Stimulated activated CD8-positive, alpha-beta memory T cell treated with anti-CD3 and anti-CD28 coated beads, Interleukin-4, amount 100 ng/mL, for 1 hour (primary cell): ENCODE measurements at places on chromosomes 11 and 22.

- DNase-seq = no peak
Measured at GRCh38 chr22:38176170-38176741, 5.4 kb downstream of the PLA2G6 start.

DNA sequence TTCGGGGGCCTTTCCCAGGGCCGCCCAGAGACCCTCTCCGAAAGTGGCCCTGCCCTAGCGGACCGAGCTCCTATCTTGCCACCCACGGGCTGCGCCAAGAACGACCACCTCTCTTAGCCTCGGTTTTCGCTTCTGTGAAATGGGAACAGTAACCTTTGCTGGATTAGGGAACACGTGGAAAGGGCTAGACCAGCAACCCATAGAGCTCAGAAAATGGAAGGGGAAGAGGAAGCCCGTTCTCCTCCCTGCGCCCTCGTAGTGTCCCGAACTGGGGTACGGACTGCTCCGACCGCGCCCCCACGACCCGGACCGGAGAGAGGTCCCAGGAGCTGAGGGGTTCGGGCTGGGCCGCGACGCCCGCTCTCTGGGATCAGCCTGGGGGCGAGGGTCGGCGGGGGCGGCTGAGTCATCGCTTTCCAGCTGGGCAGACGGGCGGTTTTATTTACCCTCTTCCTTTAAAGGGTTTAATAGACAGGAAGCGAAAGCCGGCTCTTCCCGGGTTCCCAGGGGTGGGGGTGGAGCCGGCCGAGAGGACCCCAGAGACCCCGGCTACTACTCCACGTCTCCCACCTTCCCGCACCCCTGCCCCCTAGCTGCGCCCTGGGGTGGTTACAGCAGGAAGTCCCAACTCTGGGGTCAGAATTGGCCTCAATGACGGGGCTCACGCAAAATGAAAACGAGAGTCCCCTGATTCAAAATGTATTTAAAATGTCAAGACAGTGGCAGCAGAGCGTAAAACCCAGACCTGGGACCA is 907 bp upstream of the PHLDA2 start:
- no peak for DNase-seq

DNA sequence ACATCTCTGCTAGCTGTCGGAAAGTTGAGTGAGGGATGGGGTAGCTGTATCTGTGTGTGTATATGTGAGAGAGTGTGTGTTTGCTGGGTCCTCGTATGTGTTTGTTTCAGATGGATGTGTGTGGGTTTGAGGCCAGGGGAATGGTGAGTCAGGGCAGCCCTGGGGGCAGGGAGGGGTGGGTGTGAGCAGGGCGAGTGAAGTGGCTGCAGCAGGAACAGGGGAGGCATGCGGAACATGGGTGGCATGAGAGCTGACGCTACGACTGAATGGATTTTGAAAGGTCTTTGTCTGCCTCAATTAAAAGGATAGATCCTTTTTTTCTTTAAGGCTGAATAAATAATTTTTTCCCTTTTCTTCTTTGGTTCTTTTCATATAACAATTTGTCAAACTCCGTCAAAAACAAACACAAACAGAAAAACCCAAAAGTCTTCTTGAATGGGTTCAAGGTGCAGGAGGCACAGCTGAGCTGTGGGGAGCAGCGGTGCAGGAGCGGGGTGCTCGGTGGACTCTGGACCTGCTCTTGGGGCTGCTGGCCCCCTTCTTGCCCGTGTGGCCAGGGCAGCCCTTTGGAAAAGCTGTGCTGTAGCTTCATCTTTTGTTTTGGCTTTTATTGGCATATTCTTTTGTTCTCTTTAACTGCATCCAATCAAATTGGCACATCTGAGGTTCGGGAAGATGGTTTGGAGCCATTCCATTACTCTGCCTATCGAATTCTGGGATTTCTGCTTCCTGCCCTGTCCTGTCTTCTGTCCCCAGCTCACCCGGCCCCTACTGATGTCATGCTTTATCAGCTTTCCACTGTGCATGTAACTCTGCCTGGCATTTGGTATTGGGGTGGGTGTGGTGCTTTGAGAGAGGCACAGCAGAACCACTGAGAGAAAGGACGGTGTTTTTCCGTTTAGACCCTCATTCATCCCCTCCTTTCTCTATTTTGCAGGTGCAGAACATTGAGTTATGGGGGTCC is 80.1 kb downstream of the ADAMTS15 start:
- no peak for DNase-seq

DNA sequence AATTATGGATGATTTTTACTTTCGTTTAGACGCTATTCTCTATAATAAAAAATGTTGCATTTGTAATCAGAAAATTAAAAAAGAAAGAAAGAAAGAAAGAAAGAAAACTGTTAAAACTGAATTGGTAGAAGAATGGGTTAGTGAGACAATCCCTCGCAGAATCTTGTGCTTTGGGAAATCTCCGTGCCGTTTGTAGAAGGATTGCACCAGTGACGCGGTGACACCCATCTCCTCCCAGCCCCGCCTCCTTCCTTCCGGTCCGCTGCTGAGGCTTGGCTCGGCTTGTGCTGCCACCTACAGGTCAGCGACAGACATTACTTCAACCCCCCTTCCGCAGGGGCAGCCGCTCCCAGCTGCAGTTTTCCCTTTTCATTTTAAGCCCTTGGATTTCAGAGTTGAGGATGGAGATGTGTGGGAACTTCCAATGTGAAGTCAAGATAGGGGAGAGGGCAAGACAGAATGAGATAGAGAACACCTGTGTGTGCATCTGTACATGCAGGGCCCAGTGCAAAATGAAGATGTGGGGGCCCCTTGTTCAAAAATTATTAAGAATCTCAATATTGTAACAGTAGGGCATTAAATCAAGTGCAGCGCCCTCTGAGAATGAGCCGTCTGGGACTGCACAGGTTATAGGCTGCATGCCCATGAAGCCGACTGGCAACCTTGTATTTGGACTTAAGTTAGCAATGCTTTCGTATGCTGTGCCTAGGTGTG is 41.1 kb downstream of the TST start:
- DNase-seq = peak; percentile 85

- DNase-seq = no peak
Measured at GRCh38 chr22:45620706-45621105, 50.9 kb upstream of the ATXN10 start.

DNA sequence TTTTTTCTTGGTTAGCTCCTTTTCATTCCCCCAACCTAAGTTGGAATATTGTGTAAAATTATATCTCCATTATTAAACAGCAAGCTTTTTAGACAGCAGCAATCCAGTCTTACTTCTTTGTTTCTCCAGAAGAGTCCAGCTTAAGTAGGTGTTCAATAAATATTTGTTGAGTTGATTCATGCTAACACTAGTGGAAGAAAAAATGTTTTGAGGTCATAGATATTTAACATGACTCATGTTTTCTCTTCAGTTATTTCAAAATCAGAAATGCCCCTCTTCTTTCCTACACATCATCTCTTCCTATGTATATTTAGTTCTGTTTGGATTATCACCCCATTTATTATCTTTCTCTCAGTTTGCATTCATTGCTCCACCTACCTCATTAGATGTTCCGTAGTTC is 20.3 kb downstream of the CCDC83 start:
- no peak for DNase-seq

DNA sequence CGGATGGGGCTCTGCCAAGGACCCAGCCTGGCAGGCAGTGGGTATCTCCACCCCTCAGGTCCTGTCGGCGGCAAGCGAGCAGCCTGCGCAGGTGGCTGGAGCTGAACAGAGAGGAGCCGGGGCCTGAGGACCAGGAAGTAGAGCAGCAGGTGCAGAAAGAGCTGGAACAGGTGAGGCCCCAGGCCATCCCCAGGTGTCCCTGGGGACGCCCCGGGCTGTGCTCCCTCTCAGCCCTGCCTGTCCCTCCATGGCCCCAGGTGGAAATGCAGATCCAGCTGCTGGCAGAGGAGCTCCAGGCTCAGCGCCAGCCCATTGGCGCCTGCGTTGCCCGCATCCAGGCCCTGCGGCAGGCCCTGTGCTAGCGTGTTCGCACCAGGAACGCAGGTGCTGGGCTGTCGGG is 44.0 kb downstream of the PISD start:
- DNase-seq = no peak

DNA sequence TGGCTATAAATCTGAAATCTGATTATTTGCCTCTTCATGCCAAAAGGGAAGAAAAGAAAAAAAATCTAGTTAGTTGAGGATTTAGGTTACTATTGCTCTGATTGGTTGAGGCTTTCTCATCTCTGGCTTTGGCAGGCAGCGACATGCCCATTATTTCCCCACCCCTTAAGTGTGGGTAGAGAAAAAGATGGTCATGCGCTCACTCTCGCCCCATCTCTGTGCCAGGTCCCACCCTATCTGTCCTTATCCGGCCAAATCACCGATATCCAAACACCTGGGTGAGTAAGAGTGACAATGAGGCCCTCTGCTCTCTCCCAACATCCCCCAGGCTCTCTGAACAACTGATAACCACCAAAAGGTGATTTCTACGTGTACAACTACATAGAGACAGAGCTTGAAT is 31.2 kb upstream of the SNX19 start:
- no peak for DNase-seq

GRCh38 chr11:45100339-45100738 is 46.1 kb upstream of the PRDM11 start:
- no peak for DNase-seq
